CD4-positive, alpha-beta T cell (primary cell): ENCODE measurements at places on chromosomes 11 and 22.

DNA sequence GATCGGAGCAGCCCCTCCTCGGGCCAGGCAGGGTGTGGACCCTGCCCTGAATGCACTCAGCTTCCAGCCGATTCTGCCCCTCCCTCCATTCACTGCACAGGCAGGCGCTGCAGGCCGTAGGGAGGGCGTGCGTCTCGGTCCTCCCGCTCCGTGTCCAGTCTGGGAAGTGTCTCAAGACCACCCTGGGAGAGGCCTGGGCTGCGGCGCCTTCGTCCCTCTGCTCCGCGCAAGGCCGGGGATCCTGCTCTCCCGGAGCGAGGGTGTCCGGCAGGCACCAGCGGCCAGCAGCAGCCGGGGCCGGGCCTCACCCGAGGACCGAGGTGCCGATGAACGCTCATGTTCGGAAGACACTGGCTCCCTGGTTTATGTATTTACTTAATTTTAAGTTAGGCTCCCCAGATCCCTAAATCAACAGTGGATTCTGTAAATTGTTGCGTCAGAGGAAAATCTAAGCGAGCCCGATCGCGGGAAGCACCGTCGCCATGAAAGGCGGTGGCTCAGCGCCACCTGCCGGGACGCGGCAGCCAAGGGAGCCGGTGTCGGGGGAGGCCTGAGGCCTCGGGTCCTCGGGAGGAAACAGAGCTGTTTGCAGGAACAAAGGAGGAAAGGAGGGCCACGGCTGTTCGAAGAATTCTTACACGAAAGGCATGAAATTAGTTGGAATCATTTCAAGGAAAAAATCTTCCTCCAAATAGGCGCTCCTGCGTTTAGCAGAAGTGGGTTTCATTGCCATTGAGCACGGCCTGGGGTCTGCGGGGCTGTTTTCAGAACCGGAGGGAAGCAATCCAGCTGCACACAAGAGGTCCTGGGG, 195.3 kb downstream of the BRD1 start:
- DNase-seq = no peak

DNA sequence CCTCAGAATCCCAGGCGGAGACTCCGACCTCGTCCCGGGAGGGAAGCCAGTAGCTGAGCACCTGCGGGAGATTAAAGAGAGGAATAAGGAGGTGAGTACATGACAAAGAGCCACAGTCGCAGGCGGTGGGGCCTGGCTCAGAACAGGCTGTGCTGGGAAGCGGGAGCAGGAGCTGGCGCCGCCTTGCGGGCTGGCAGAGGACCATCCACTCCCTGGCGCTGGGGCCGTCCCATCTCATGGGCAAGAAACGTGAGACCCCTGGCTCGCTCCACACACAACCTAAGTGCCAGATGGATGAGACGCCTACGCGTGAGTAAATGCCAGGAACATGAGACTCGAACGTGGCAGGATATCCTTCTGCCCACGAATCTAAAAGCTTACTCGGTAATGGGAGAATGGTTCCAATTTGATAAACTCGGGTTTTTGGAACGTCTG, 6.3 kb downstream of the CEND1 start:
- DNase-seq = peak; percentile 31

DNA sequence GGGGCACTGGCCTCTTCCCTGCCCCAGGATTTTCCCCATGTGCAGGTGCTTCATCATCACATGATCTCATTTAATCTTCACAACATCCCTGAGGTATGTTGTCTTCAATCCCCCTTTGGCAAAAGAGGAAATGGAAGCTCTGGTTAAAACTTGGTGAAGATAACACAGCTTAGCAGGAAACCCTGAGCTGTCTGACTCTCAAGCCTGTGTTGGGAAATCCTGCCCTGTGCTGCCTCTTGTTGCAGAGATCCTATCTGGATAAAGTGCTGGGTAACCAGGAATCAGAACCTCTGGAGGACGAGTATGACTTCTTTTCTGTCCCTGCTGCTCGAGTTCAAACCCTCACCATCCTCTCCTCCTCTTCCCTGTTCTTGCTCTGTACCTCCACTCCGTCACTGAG, 13.1 kb upstream of the E2F8 start:
- DNase-seq = no peak

DNA sequence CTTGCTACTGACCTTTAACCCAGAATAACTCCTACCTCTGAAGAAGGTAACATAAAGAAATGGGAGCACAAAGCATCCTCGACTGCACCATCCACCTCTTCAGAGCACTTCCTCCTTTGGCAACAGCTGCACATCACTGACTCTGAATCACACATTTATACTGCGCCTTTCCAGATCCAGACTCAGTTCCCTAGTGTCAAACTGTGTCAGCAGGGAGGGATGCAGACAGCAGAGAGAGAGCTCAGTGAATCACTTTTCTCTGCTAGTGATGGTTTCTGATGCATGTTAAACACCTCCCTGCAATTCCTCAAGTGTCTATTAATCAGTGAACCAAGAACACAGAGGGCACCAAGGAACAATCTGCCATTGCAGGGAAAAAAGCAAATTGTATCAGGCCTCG, 118.9 kb downstream of the PLEKHA7 start:
- no peak for DNase-seq

- no peak for DNase-seq
Measured at GRCh38 chr11:25890626-25891260, 441.2 kb upstream of the ANO3 start.

GRCh38 chr11:72890881-72891280, 76.7 kb downstream of the ATG16L2 start:
- DNase-seq = no peak

GRCh38 chr11:11391796-11392463, 38.9 kb upstream of the CSNK2A3 start:
- DNase-seq = no peak

GRCh38 chr11:33808228-33808828, 34.0 kb upstream of the FBXO3 start:
- peak; percentile 91 for DNase-seq

- DNase-seq = no peak
Measured at GRCh38 chr22:19745155-19746101, 15.2 kb upstream of the TBX1 start.

- DNase-seq = no peak
Measured at GRCh38 chr11:107619926-107620325, 29.0 kb downstream of the ELMOD1 start.

- DNase-seq = no peak
Measured at GRCh38 chr11:35012467-35013191, 96.2 kb downstream of the PDHX start.

- no peak for DNase-seq
Measured at GRCh38 chr22:30841273-30841672, 127.3 kb downstream of the MORC2 start.

DNA sequence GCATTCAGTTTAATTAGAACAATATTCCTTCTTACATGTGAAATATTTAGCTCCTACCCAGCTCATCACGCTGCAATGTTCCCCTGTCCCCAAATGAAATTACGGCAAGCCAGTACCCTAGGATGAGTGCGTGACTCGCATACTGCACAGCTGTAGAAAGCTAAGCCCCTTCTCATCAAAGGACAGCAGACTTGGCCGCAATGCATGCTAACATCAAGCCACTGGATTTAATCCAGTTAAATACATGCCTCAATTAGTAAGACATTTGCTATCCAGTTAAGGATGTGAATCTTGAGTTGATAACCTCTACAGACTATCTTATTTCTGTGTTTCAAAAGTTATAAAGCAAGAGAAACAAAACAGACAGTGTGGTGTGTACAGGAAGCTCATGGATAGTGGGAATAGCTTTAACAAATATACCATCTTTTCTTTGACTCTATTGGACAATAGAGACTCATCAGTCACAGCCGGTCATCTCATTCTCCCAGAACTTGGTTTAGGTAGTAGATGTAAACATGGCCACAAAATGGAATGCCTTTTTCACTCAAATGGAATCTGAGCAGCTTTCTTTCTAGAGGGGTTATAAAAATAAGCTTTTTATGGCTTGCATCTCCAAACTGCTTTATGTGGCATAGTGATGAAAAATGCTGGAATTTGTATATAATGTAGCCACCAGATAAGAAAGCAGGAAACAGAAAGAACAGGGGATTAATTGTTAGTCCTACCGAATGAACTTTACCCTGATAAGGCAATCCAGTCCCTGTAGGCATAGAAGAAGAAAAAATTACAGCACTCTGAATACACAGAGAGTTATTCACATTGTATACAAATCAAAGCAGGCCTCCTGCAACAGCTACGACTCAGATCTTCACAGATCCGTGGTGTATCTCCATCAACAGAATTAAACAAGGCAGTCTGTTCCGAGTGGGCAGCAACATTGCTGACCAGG, 224.1 kb downstream of the CADM1 start:
- DNase-seq = no peak

DNA sequence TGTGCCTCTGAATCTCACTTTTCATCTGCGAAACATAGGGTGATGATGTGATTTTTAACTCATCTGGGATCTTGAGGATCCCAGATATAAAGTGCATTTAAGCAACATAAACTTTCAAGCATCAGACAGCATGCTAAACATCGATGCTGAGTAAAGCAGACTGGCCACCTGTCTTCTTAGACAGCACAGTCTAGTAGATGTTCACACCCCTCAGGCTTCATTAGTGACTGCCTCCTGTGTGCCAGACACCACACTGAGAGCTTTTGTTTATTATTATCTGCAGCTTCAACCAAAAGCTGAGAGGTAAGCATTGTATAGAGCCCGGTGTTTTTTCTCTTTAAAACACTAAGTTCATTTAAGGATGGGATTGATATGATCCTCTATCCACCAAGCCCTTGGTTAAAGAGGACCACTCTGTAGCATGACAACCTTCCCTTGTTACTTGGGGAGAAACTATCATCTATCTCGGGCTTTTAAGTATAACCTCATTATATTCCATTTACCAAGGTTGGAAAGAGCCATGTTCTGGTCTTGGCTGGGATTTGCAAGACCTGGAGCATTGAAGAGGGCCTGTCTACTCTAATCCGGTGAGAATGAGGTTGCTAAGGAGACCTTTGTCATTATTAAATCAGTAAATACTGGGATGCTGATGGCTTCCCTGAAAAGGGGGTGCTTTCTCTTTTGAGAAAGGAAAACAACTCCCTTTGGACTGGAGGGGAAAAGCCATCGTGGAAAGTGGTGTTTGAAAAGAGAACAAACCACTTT, 114.2 kb upstream of the SEZ6L start:
- no peak for DNase-seq

DNA sequence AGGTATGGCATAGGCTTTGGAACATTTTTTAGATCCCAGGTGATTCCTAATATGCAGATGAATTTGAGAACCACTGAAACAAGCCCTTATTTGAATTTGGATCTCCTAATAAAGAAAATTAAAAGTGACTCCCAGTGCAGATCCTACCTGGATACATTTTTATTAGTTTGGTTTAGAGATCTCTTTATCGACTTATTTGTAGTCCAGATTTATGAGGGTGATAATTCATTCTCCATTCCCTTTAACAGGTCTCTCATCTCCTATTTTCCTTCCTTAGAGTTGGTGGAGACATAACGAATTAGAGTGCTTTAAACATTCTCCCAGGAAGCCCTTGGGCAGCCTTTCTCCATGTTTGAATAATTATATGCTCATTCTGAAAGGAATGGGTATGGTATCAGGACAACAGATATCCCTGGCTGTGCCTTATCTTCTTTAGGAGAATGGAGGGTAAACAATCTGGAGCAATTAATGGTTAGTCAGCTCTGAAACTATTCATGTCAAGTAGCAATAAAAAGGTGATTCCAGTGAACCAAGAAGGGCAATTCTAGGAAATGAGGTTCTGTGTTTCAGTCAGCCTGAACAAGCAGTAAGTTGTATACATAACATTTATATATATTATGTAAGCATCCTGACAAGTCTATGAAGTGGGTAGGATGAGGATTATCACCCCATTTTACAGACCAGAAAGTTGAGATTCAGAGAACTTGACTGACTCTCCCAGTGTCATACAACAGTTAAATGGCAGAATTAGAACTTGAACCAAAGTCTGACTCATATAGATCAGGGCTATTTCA, 53.9 kb upstream of the RCE1 start:
- no peak for DNase-seq

- no peak for DNase-seq
Measured at GRCh38 chr22:40240686-40241085, 63.0 kb downstream of the TNRC6B start.

DNA sequence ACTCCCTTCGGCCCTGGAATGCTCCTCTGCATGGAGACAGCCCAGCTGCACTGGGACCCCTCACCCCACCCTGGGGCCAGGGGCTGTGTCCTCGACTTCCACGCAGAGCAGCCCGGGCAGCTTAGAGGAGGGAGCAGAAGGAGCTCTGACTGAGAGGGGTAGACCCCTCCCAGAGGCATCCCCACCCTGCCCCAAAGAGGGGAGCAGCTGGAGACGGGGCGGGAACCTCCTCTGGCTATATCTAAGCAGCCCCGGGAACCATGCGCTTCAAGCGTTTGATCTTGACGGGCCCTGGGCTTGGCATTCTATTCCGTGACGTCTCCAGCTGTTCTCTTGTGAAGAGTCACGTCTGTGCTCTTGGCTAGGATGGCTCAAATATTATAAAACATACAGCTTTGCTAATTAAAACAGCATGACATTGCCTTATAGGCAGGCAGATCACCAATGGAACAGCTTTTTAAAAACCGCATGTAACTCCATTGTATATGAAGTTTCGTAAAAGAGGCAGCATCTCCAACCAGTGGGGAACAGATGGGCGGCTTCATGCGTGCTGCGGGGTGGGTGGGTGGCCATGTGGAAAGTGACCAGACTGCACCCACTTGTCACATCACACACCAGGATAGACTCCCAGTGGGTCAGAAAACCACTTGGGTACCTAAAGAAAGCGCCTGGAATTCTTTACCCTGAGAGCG, 7.7 kb downstream of the KCNQ1 start:
- no peak for DNase-seq
